ENCODE measurements at places on chromosomes 5 and 9.

DNA sequence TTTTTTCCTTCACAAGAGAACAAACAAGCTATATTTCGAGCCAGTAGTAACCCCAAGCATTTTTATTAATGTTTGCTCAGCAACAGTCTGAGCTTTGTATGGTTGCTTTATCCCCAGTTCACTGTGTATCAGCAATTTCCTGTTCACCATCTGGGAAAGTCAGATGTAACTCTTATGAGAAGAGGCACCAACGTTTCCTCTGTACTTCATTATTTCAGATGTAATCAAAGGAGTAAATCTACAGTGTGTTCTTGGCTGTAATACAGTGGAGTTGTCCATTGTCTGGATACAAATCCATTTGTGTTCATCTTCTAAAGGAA, 340.2 kb downstream of the ARRDC3 start:
- DNase-seq: no peak

- peak; percentile 6 for DNase-seq
Observed at GRCh38 chr5:28473531-28474107, 1435.2 kb upstream of the CDH9 start.

DNA sequence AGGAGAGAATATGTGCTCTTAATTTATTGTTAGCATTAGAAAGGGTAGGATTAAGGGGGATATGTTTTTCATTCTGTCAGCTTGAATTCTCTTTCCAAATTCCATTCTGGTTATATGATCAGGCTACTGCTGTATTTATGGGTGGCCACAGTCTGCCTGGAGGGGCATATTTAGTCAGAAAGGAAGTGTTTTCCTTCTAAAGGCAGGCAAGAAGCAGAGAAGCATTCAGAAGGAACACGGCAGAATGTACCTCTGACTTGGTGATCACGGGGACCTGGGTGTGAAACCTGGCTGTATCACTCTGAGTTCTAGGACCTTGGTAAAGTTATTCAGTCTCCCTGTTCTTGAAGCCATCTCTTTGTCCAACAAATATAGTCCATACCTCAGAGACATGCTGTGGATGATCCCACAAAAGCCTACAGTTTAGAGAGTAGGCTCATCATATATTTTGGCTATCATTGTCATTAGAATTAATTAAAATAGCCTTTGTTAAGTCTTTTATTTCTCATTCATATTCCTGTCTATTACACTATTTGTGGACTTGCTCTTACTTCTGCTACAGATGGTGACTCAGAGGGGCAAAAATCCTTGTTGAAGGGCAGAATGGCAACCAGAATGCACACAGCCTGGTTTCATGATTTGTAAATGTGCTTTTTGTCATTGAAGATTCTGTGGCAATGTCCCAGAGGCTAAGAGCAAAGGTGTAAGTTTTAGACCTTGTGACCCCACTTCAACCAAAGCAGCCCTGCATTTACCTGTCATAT, 2.7 kb downstream of the TNC start:
- DNase-seq: no peak

GRCh38 chr5:151087486-151087885, 6.7 kb upstream of the TNIP1 start:
- DNase-seq: no peak

GRCh38 chr5:171418982-171419687, at the start of gene FGF18:
TSS of gene FGF18 (plus strand) at chr5:171419647. CDS start at chr5:171420200, 553 bp downstream.
- peak; percentile 68 for DNase-seq

- DNase-seq: no peak
Observed at GRCh38 chr9:82880336-82881050, 182.4 kb downstream of the RASEF start.

GRCh38 chr9:133737071-133737773, 930 bp downstream of the SARDH start:
- no peak for DNase-seq

GRCh38 chr9:109487247-109487646, 10.9 kb downstream of the PTPN3 start:
- DNase-seq: no peak

GRCh38 chr9:76658510-76659231, 105.6 kb upstream of the PCA3 start:
- DNase-seq: no peak

DNA sequence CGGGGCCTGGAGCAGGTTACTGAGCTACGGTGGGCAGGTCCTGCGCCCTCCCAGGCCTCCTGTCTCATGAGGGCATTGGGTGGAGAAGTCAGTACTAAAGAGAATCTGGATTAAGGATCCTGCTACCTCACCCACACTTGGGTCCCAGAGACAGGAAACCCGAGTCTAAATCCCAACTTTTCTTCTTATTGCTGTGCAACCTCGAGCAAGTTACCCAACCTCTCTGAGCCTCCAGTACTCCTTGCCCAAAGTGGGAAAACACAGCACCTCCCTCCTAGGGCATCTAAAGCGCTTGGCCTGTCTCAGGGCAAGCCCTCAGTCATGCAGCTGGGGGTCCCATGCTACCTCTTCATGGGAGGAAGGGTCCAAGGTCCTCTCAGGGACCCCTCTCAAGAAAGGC, 28.2 kb downstream of the ASS1 start:
- no peak for DNase-seq

DNA sequence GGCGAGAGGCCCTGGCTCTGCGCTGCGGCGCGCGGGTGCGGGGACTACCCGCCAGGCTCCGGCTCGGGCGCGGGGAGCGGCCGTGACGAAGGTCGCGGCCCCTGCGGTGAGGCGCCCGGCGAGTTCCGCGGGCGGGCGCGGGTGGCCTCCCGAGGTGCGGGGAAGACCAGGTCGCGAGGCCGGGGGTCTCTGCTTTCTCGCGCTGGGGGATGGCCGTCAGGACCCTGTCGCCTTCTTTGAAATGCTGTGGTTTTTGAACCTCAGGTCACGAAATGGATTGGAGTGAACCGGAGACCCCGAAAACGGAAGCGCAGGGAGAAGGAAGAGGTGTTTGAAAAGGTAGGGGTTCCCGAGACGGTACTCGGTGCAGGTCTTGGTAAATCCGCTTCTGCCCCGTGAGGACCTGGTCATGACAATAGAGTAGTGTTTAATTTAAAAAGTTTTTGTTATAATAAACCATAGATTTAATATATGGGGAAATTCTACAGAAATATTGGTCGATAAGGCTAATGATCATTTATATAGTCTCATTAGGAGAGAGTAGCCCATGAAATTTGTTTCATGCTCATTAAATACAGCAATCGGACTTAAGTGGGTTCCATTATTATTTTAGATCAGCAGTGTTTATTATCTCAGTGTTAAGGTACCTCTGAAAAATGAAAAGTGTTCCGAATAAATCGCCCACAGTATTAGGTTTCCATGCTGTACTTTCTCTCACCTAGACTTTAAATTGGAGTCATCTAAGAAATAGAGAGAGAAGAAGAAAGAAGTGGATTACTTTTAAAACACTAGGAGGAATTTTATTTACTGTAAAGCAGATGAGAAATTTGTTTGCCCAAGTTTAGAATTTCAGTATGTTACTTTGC, 279.0 kb downstream of the AOPEP start:
- DNase-seq: no peak

DNA sequence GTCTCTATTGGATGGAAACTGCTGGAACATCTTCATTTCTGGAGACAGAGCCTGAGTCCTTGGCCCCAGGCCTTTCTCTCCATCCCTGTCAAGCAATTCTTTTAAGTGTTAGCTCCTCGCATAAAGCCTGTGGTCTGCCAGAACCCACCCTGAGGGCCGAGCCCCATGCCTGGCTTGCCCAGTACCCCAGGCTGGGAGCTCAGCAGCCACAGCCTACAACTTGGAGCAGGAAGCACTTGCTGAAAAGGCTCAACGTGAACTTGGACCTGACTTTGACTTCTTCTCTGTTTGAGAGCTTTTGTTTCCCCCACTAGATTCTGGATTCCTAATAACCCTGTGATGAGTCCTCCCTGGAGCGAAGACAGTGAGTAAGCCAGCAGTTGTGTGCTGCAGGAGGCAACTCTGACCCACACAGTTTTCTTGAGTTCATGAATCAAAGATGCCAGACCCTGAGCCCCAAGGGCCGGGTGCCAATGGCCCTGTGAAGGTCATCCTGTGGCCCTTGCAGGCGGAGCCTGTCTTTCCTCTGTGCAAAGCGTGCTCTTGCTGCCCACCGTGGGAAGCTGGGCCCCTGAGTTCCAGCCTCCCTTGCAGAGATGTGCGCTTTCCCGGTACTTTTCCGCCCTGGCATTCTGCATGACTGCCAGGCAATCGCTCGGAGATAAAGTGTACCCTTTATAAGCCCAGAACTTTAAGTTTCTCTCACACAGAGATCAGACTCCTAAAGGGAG, 64.3 kb upstream of the RUFY1 start:
- DNase-seq: no peak

- DNase-seq: no peak
Observed at GRCh38 chr9:85452841-85453240, 288.9 kb downstream of the AGTPBP1 start.

- DNase-seq: no peak
Observed at GRCh38 chr9:76115982-76116646, 225.6 kb downstream of the PCSK5 start.

GRCh38 chr9:93137362-93137761, 3.3 kb upstream of the NINJ1 start:
- no peak for DNase-seq
